ENCODE measurements at places on chromosomes 5 and 9.

GRCh38 chr9:76560481-76560922 is 101.5 kb downstream of the GCNT1 start:
- no peak for DNase-seq

DNA sequence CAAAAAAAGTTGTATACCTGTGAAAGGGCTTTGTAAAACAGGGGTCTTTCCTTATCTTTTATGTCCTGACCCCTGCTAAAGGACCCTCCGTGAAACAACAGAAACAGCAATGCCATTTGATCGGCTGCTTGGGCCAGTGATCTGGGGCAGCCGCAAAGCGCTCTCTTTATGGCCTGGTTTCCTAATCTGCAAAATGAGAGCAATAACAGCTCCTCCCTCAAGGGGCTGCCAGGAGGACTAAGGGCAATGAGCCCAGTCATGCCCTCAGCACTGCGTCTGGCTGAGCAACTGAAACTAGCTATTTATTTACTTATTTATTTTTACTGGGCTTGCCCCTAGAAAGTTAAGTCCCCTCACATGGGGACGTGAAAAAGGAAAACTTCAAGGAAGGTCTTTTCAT is 18.3 kb downstream of the CMBL start:
- DNase-seq: no peak

DNA sequence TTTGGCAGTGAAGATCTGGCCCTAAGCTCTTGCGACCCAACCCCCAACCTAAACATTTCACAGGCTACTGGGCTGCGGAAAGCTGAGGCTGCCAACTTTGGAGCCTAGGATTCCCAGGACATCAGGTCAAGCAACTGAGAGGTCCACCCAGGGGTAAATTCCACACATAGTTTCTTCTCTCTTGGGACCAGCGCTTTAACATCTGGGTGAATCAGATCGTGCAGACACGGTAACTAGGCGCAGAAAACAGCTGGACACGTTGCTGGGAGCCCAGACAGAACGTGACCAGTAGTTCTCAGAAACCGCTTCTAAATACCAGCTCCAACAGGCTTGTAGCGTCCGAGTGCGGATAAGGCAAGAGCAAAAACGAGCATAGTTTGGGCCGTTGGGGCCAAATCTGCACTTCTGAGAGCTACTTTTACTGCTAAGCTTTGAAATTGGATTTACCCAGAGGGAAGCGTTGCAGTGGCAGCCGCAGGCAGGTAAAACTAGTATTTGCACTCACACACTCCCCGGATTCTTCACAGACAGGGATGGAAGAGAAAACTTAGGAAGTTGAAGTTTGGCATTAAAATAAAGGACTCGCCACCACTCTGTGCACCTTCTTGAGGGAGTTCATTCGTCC is 11.8 kb downstream of the ITGA1 start:
- DNase-seq: peak; percentile 62

DNA sequence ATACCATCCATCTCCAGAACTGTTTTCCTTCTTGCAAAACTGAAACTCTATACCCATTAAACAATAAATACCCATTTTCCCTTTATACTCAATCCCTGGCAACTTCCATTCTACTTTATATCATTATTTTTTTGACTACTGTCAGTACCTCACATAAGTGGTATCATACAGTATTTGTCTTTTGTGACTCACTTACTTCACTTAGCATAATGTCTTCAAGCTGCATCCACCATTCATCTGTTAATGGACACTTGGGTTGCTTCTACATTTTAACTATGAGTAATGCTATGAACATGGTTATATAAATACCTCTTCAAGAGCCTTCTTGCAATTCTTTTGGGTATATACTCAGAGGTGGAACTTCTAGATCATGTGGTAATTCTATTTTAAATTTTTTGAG is 11.6 kb upstream of the TYRP1 start:
- DNase-seq: no peak

DNA sequence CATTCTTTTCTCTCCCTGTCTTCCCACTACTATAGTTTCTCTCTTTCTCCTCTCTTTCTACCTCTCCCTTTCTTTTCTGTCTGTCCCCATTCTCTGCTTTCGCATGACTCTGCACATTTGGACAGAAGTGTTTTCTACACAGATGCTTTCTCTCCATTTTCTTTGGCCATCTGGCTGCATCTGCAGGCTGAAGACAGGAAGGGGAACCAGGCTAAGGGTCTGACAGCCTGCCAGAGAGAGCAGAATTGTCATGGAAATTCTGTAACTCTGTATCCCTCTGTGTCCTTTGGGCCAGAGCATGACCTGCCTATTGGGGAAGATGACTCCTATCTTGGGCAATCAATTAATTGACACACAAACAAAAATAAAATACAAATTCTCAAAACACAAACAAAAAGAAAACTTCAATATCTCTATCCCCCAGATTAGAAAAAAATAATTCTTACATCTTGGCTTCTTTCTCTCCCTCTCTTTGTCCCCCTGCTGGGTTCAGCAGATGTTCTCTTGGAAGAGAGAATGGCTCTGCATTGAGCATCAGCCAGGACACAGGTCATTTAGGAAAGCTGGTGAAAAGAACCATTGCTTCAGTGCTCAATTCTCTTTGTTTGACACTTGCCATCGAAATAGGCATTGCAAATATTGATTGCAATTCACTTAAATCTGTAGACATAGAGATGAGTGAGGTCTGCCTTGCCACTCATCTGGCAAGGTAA is 415.9 kb upstream of the KLF4 start:
- no peak for DNase-seq

GRCh38 chr5:132510076-132510475 is 19.5 kb upstream of the IRF1 start:
- DNase-seq: no peak

- no peak for DNase-seq
Observed at GRCh38 chr9:86469476-86470250, 115.5 kb upstream of the TUT7 start.

DNA sequence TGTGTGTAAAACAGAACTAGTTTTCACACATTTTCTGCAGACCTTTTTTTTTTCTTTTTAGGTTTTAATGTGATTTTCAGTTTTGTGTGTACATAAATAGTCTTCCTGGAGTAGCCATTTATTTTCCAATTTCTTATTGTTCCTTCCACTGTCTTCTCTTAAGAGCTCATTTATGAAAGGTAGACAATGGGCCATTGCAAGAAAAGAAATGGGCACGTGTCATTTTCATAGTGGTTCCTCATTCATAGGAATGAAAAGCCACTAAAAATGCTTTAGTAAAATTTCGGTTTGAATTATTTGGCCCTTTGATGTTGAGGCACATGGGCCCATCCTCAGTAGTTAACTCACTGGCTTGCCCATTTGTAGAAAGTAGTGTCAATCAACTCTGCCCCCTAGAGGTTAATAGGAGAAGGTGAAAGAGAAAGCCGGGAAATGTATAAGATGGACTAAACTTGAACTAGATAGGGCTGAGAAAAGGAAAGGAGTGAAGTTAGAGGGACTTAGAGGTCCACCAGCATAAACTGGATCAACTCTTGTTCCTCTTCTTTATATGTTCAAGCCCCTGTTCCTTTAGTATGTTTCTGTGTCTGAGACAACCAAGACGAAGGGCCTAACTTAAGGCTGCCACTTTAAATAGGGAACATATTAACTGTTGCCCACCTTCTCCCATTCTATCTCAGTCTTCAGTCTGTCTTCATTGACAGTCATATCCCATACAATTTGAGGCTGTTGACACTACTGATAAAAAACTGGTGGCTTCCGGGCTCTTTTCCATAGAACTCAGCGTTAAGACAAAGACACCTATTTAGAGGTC is 72.6 kb downstream of the SMARCA2 start:
- no peak for DNase-seq

- no peak for DNase-seq
Observed at GRCh38 chr5:67173959-67174358, 22.6 kb downstream of the CD180 start.

GRCh38 chr5:169943026-169943425 is 37.3 kb downstream of the INSYN2B start:
- DNase-seq: no peak

DNA sequence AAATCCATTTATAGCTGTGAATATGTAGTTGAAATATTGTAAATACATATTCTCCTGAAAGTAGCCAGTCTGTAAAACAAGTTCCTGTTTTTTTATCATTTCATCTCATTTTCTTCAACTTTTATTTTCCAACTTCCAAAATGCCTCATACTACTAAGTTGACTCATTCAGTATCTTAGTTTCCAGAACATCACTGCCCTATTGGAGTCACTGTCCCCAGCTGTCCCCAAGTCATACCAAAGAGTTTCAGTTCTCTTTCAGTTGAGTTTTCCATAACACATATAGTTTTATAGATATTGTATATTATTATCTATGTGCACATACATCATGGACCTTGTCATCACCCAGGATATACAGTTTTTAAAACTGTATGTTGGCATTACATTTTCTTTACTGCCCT is 261.7 kb downstream of the CDH12 start:
- no peak for DNase-seq

GRCh38 chr5:643811-644271 is 31.7 kb downstream of the CEP72 start:
- no peak for DNase-seq

GRCh38 chr9:115590011-115590410 is 472.1 kb upstream of the TNC start:
- DNase-seq: no peak

- no peak for DNase-seq
Observed at GRCh38 chr5:45604092-45604491, 92.1 kb downstream of the HCN1 start.

- no peak for DNase-seq
Observed at GRCh38 chr9:107388890-107389289, 100.7 kb downstream of the KLF4 start.

- DNase-seq: no peak
Observed at GRCh38 chr5:79562351-79563246, 48.7 kb upstream of the HOMER1 start.

- no peak for DNase-seq
Observed at GRCh38 chr5:76751291-76751690, 35.4 kb downstream of the F2R start.

GRCh38 chr9:69097923-69098593 is 62.5 kb downstream of the FXN start:
- DNase-seq: no peak

GRCh38 chr9:110329639-110330230 is 7.9 kb downstream of the TXNDC8 start:
- DNase-seq: no peak

DNA sequence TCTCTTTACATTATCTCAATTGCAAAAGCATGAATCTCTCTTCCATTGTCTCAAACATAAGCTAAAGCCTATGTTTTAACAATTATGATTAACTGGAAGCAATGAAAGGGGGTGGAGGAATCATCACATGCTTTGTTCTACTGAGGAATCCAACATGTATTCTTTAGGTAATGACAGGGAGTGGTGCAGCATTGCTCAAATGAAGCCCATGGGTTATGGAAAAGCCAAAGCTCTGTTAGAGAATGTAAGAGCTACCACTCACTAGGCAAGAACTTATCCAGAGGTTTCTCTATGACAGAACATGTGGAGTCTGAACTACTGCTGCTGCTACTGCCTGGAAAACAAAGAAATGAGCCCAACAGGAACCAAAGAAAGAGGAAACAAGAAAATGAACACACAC is 28.7 kb downstream of the KIF3A start:
- no peak for DNase-seq

DNA sequence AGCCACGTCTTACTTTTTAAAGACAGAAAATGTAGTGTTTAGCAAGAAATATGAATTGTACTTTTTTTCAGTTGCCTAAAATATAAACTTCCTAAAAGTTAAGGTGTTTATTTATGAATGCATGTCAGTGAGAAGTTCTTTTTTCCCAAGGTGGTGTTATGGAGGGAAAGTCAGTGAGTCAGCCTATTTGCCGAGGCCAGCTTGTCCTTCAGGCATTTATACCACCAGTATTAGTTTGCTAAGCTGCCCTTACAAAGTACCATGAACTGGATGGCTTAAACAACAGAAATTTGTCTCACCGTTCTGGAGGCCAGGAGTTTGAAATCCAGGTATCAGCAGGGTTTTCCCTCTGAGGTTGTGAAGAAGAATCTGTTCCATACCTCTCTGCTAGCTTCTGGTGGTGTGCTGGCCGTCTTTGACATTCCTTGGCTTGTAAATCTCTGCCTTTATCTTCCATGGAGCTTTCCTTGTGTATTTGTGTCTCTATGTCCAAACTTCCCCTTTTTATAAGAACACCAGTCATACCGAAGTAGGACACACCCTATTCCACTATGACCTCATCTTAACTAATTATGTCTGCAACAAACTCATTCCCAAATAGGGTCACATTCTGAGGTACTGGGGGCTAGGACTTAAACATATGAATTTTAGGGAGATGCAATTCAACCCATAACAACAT is 38.4 kb downstream of the PRKACG start:
- DNase-seq: no peak

DNA sequence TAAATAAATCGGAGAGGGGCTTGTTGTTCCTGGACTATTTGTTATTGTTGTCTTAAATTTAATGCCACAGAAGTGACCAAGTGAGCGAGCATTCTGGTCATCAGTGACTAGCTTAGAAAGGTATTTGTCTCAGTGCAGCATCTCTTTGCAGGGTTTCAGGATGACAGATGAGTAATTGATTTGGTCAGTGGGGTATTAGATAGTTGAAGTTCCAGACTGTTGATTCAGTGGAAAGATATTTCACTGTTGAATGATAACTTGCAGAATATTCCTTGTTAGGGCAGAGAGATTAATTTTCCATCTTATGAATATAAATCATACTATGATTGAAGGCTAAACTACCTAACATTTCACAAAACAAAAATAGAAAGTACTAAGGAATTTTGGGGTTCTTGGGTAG is 122.4 kb downstream of the TRIO start:
- DNase-seq: no peak

DNA sequence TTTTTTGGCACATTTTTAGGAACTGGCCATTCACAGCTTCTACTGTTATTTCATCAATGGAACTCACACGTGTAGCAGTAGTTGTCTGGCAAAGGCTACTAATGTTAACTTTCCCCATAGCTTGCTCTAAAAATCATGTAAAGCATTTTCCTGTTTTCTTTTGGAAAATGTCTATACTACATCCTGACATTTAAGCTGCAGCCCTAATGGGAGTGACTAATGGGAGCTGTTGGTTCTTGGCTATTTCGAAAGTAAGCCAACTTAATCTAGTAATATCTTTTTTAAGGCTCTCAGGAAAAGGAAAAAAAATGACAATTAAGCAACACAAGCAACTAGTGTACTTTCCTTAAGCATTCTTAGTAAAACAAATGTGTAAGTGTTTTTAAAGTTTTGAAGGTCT is 169.2 kb downstream of the SLC12A2 start:
- DNase-seq: no peak

GRCh38 chr5:151895660-151896030 is 29.0 kb downstream of the GLRA1 start:
- DNase-seq: no peak

Measured in activated CD8-positive, alpha-beta memory T cell treated with anti-CD3 and anti-CD28 coated beads, Interleukin-2, amount 10 ng/mL, durations not matched to agents 7 days and 5 days (primary cell).